ENCODE measurements at places on chromosomes 12 and 14.

GRCh38 chr14:56244138-56244789, 126.1 kb downstream of the PELI2 start:
- DNase-seq, result no peak

GRCh38 chr12:111826992-111827391, 15.0 kb upstream of the MAPKAPK5 start:
- no peak for DNase-seq

DNA sequence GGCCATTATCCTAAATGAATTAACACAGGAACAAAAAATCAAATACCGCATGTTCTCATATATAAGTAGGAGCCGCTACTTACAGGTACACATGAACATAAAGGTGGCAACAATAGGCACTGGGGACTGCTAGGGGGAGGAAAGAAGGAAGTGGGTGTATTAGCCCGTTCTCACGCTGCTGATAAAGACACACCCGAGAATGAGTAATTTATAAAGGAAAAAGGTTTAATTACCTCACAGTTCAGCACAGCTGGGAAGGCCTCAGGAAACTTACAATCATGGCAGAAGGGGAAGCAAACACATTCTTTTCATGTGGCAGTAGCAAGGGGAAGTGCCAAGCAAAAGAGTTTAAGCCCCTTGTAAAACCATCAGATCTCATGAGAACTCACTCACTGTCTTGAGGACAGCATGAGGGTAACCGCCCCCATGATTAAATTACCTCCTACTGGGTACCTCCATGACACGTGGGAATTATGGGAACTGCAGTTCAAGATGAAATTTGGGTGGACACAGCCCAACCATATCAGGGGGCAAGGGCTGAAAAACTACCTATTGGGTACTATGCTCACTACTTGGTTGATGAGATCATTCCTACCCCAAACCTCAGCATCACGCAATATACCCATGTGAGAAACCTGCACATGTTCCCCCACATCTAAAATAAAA, 16.4 kb upstream of the MIA2 start:
- DNase-seq, result no peak

DNA sequence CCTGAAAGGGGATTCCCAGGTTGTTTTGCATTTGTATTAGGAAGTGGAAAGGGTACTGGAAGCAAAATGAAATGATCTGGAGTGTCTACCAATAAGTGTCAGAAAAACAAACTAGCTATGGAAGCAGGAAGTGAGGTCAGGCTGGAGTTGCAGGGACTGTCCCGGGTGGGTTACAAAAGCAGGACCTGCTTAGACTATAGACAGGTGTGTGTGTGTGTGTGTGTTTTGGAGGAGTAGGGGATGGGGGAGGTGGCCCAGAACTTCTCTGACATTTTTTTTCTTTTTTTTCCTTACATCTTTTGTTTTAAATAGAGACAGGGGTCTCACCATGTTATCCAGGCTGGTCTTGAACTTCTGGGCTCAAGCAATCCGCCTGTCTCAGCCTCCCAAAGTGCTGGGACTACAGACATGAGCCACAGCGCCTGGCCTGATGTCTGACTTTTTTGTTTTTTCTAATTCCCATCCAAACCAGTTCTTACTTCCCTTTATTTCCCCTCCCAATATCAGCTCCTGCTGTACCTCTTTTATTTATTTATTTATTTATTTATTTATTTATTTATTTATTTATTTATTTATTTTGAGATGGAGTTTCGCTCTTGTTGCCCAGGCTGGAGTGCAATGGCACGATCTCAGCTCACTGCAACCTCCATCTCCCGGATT, 512 bp upstream of the RND1 start:
- DNase-seq, result no peak

- no peak for DNase-seq
Measured at GRCh38 chr12:105445649-105446048, 115.2 kb downstream of the C12orf75 start.

GRCh38 chr14:95831468-95831867, 45.2 kb upstream of the TUNAR start:
- no peak for DNase-seq

DNA sequence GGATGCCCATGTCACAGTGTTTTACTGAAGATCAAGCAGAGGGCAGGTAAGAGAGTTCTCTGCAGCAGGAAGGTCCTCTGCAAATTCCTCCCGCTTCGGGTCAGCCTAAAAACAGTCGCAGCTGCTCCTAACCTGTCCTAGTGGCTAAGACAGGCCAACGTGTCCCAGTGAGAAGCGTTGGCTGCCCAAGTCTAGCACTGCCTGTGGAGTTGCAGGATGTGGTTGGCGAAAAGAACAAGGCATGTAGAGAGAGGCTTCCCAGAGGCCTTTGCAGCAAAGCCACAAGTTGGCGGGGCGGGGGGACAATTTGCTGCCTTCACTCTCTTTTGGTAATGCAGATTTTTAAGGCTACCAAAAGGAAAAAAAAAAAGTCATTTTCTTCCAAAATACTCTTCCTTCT, 340.1 kb downstream of the BCL11B start:
- peak; percentile 62 for DNase-seq

GRCh38 chr14:84003346-84003745, 1526.6 kb upstream of the FLRT2 start:
- no peak for DNase-seq

DNA sequence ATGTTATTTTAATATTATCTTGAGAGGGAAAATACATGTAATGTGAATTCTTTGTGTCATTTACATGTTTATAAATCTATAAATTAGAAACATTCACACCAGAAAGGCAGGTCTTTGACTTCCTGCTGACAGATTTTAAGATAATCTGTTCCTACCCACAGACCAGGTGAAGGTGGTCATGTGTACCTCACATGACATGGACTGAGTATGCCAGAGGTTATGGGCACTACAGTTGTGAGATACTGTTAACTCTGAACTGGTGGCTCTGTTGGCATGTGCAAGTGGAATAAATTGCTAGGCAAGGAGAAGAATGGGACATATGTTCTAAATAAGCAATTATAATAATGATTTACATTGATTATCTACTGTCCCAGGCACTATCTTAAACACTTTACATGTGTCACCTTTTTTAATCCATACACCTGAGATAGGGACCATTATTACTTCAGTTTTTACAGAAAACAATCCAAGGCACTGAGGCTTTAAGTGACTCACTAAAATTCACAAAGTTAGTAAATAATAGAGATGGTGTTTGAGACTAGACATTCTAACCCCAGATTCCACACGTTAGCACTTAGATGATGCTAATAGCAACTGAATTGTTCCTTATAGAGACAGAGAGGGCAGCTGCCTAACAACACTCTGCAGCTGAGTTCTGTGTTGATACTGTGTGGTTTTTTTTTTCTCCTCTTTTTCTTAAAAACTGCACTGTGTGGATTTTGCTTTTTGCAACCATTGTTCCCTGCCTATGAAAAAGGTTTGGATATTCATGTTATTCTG, 23.8 kb downstream of the SLC16A7 start:
- no peak for DNase-seq

DNA sequence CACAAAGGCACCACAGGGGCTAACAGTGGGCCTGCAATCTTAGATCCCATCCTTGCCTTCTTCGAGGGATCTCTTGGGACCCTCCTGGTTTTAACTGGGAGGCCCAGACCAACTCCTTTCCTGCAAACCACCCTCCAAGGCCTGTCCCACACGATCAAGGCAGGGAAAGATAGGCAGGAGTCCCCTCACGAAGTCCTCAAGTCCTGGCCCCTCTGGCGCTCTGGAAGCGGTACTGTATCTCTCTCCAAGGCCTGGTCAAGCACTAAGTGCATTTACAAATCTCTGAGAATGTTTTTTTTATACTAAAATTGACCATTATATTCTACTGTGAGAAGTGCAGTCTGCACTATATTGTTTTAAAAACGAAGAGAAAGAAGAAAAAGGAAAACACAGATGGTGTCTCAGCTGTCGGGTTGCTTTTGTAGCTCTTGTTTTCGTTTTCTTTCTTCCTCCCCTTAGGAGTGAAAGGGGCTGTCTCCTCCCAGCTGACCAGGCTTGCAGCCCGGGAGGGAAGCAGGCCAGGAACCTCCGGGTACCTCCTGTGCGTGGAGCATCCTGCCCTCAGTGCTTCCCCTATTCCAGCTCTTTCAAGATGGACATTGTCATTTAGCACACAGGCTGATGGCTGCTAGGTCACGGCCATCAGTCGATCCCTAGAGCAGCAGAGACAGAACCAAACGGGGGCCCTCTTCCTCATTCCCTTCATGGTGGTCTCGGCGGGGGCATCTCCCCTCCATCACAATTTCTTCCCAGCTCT, 56.7 kb downstream of the FAM222A start:
- no peak for DNase-seq

DNA sequence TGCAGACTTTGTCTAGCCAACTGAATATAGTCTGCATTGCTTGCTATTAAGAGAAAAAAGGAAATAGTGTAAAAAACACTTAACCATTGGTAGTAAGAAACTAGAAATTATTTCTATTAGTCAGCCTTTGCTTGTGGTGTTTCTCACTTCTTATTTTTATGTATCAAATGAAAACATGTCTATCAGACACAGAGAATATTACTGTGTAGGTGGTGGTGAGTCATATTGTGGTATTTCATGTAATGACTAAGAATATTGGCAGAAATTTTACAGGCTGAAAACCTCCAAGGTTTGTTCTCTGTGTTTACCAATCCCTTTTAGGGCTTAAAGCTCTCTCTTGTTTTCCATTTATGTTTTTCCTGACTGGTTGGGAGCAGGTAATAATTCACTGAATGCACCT, 87.2 kb downstream of the DAAM1 start:
- DNase-seq, result no peak

DNA sequence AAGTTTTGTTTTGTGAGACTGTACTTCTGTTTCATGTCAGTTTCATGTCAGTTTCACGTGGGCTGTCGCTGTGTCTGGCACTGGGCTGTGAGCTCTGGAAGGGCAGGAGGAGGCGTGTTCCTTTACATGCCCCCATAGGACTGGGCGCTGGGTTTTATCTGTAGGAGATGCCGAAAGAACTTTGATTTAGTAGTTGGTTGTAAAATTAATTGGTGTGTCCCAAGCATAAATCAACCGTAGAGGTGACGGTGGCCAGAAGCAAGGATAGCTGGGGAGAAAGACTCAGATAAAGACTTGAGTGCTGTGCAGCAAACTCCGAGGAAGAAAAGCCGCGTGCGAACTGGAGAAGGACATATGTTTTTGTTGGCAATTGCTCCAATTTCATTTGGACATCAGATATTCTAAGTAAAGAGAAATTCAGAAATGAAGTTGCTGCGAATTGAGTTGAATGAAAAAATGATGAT, 182.5 kb downstream of the VRK1 start:
- no peak for DNase-seq

DNA sequence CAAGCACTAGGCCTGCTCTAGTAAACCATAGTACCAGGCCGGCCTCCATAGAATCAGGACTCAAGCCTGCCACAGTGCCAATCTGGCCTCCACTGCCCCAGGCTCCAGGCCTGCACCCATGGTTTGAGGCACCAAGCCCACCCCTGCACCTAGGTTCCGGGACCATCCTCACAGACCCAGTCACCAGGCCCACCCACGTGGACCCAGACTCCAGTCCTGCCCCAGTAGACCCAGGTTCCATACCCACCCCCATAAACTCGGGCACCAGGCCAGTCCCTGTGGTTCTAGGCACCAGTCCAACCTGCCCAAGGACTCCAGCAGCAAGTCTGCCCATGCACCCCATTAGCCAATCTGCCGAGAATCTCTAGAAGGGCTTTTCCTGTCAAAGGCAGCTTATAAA, 501.8 kb upstream of the TMPO start:
- DNase-seq, result no peak

DNA sequence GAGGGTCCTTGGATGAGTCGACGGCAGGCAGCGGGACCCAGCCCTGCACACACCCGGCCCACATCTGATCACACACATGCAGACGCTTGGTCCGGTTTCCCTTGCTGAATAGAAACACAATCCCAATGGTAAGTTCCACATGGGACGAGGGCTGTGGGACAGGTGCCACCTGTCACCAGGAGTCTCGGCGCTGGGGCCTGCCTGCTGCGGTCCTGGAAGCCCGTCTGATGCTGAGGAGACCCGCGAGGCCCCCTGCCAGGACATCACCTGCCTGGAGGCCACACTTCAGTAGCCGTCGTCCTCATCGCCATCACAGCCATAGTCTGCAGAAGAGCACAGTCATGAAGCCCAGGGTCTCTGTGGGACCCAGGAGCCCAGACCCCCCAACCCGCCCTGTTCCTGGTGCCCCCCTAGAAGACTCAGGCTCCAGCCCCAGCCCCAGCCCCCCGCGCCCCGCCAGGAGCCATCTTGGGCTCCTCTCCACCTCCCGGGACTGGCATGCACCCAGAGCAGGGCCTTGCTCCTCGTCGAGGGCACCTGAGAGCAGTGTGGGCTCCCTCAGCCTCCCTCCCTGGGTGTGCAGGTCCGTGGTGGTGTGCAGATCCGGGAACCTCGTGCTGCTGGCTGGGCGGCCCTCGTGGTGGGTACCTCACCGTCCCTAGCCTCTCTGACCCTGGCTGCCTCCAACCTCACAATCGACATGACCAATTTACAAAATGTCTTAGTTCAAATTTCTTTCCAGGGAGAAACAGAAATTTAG, 29.3 kb upstream of the NUDT14 start:
- DNase-seq, result no peak

- no peak for DNase-seq
Measured at GRCh38 chr12:49219417-49220026, 30.6 kb upstream of the TUBA1A start.

GRCh38 chr14:94342334-94342934, 19.3 kb upstream of the SERPINA6 start:
- DNase-seq, result no peak

DNA sequence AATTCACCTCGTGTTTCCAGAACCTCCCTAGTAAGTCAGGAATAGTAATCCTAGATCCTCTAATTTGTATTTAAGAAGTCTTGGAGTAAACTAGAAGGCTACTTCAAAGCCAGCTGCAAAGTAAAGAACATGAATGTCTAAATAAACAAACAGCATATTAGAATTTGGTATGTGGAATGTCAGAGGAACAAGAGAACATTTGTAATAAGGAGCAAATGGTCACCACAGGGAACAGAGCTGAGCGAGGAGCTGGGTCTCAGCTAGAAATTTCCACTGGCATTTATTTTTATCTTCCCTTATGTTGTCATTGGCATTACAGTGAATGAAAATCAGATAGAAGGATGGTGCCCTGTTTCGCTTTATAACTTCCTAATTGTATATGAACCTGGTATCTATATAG, 50.2 kb downstream of the FRMD6 start:
- no peak for DNase-seq

DNA sequence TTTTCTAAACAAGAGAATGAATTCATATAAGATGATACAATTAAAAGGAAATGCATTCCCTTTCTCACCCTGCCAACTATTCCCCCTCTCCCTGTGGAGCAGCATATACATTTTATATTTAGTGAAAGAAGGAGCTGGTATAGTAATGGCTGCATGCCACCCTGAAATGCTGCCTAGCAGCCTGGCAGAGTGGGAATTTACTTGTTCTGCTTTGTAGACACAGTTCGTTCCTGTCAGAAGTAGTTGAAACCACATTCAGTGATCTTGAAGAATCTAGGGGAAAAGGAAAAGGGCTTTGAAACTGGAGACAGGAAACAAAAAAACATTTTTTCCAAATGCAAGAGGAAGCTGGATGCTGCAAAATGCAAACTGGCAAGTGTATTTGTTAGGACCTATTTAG, 176.0 kb upstream of the PLEKHA5 start:
- DNase-seq, result no peak

GRCh38 chr12:70415987-70416386, 49.9 kb downstream of the KCNMB4 start:
- DNase-seq, result no peak
